ENCODE measurements at places on chromosomes 5 and 9.

DNA sequence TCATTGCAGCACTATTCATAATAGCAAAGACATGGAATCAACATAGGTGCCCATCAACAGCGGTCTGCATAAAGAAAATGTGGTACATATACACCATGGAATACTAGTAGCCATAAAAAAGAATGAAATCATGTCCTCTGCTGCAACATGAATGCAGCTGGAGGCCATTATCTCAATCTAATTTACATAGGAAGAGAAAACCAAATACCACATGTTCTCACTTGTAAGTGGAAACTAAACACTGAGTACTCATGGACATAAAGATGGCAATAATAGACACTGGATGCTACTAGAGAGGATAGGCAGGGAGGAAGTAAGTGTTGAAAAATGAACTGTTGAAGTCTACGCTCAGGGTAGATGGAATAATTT lies 203.9 kb upstream of the CDH9 start:
- no peak for DNase-seq

DNA sequence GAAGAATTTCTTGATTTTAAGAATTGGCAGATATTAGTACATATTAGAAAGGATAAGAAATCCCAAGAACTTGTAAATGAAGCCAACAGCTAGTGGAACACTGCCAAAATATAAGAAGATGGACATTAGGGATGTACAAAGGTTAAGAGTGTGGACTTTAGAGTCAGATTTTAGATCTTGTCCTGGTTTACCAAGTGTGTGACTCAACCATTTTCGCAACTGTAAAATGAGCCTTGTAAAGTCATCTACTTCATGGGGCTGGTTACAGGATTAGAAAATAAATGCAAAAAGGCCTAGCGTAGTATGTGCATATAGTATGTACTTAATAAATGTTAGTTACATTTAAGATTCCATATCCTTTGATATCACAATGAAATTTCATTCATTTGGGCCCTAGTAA lies 260.0 kb downstream of the RAB3C start:
- no peak for DNase-seq

GRCh38 chr9:86354818-86355309 lies 654 bp upstream of the TUT7 start:
- no peak for DNase-seq

GRCh38 chr9:134809826-134810225 lies 70.8 kb upstream of the FCN2 start:
- DNase-seq: no peak

- peak; percentile 82 for DNase-seq
Measured at GRCh38 chr9:13149454-13149853, 130.0 kb downstream of the MPDZ start.

GRCh38 chr5:94778732-94779131 lies 160.3 kb downstream of the SLF1 start:
- no peak for DNase-seq

DNA sequence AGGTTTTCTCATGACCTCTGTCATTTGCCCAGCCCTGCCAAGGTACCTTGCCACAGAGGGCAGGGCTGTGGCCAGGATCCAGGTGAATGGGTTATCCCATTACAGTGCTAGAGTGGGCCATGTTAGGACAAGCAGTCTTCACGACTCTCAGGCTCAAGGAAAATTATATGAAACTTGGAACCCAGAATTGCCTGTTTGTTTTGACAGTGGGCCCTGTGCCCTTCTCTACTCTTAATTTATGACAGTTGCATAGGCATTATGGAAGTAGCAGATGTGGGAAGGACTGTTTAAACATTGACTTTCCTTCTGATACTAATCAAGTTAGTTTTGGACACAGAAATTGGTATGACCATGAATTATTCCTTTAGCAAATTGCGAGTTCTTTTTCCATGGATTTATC lies 41.7 kb downstream of the ITGA2 start:
- DNase-seq: no peak

- no peak for DNase-seq
Measured at GRCh38 chr9:116450378-116451139, 236.5 kb upstream of the TRIM32 start.

- no peak for DNase-seq
Measured at GRCh38 chr9:68785965-68786364, 80.9 kb downstream of the PIP5K1B start.

DNA sequence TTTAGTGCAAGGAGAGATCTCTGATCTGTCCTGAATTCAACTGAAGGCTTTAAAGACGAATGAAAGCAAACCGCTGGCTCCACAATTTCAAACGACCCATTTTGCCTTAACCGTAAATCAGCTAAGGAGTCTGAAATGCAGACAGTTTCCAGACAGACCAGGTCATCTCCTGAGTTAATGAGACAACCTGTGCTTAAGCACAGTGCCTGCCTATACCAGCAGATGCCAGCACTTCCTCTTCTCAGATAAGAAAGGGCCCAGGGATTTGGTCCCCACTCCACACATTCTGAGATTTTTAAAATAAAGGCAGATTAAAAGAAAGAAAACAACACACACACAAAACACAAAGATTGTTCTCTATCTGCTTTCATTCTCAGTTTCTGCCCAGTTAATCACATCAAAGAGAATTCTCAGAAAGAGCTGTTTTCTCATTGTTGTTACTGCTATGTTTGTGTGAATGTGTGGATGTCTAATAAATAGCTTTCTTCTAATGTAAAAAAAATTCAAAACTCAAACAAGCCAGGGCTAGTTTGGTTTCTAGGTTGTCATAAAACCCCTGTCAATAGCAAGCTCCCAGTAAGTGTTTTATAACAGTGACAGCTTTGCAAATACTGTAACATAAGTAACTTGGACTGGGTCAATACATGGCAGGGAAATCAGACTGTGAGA lies 157.7 kb upstream of the SLC24A2 start:
- peak; percentile 45 for DNase-seq

- DNase-seq: no peak
Measured at GRCh38 chr9:123773783-123774182, 156.1 kb downstream of the DENND1A start.

DNA sequence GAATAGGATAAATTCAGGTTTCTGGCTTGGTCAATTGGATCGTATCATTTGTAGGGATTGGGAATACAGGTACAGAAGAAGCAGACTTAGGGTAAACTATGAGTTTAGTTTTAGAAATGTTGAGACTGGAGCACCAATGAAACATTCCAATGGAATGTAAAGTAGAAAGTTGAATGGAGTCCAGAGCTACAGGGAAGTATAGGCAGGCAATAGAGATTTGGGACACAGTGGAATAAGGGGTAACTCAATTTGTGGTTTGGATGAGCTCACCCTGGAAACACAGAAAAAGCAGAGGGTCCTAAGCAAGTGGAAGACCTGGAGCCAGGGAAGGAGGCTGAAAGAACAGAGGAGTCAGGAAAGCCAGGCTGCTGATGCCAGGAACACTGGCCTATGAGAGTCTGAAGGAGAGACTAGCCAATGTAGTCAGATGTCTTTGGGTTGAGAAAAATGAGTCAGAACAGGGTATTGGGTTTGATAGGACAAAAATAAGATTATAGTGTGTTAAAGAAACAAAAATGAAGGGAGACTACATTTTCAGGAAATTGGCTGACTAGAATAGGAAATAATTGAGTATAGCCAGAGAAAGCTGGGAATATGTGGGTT lies 72.8 kb downstream of the STARD4 start:
- no peak for DNase-seq

- no peak for DNase-seq
Measured at GRCh38 chr5:72183101-72183520, 75.8 kb downstream of the MAP1B start.

- DNase-seq: no peak
Measured at GRCh38 chr5:3904584-3904983, 309.0 kb downstream of the IRX1 start.

- no peak for DNase-seq
Measured at GRCh38 chr5:134609232-134609851, 23.3 kb downstream of the SAR1B start.

GRCh38 chr5:172119921-172120688 lies 67.9 kb downstream of the STK10 start:
- no peak for DNase-seq

- no peak for DNase-seq
Measured at GRCh38 chr5:164345853-164346252, 840.4 kb downstream of the MAT2B start.

- no peak for DNase-seq
Measured at GRCh38 chr9:114025760-114026159, 52.3 kb downstream of the AMBP start.

DNA sequence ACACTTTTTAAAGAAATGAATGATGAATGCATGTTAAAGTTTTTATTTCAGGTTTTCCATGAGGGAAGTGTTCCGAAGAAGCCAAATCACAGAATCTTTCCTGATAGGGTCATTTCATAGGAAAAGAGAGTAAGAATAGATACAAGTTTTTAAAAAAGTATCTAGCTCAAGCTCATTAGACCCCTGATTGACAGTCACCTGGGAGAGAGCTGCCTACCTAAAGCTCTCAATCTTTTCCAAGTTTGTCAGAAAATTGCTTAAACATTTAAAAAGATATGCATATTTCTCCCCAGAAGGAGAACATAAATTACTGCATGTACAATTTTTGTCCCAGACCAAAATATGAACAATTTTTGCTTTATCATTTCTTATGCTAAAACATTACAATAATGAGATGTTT lies 47.9 kb upstream of the CHSY3 start:
- no peak for DNase-seq

- no peak for DNase-seq
Measured at GRCh38 chr5:7770436-7770835, 80.5 kb downstream of the CFAP90 start.

- DNase-seq: no peak
Measured at GRCh38 chr5:57698802-57699201, 216.2 kb upstream of the ACTBL2 start.

GRCh38 chr5:150596826-150597225 lies 43.6 kb upstream of the SYNPO start:
- no peak for DNase-seq

DNA sequence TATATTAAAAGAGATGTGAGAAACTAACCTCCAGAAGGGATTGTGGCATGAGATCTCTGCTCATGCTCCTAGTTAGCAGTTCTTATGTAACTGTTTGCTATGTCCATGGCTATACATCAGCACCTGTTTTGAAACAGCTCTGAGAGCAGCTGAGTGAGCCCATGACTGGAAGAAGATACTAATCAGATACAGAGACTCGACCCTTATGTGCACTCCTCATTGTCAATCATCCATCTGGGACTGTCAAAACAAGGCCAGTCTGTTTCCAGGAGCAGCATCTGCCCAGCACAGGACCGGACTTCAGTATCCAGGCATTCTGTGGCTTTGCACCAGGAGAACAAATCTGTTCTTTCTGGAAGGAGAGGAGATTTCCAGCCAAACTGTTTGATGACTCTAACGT lies 77.7 kb downstream of the EFNA5 start:
- no peak for DNase-seq

- no peak for DNase-seq
Measured at GRCh38 chr5:135534609-135535419, 950 bp downstream of the NEUROG1 start.

DNA sequence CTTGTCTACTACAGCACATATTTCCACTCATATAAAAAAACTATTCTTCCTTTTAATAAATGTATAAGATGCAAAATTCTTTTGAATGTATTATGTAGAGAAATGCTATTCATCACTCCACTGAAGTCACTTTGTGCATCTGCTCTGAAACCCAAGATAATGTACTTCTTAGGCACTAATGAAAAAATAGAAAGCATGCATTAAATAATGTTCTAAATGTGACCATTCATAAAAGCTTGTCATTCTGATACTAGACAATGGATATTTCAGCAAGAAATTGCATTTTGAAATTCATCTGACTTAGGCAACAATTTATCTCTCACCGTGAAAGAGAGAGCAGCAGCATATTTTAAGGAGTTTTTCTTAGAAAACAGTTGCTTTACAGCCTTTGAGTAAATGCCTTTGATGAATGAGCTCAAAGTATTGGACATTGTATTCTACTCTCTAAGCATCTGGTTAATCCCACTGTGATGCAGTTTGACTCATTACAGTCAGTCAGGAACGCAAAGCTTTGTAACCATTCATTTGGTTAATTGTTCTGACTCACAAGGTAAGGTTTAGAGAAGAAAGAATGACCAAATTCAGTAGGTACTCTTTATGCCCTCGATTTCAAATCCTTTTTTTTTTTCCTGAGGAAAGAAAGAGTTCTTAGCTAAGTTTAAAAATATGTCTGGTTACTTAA lies 2233.8 kb upstream of the C9orf72 start:
- peak; percentile 34 for DNase-seq

GRCh38 chr5:137688210-137688840 lies 47.6 kb downstream of the KLHL3 start:
- DNase-seq: no peak

GRCh38 chr9:18980189-18980588 lies 52.8 kb downstream of the SAXO1 start:
- DNase-seq: no peak

GRCh38 chr5:124842725-124843595 lies 96.5 kb upstream of the ZNF608 start:
- DNase-seq: no peak

- no peak for DNase-seq
Measured at GRCh38 chr9:4680173-4680525, 780 bp downstream of the CDC37L1 start.
